ENCODE measurements at places on chromosomes 16 and 17.
A peak's percentile ranks its signal among the peaks of the same experiment; 100 is the strongest.

DNA sequence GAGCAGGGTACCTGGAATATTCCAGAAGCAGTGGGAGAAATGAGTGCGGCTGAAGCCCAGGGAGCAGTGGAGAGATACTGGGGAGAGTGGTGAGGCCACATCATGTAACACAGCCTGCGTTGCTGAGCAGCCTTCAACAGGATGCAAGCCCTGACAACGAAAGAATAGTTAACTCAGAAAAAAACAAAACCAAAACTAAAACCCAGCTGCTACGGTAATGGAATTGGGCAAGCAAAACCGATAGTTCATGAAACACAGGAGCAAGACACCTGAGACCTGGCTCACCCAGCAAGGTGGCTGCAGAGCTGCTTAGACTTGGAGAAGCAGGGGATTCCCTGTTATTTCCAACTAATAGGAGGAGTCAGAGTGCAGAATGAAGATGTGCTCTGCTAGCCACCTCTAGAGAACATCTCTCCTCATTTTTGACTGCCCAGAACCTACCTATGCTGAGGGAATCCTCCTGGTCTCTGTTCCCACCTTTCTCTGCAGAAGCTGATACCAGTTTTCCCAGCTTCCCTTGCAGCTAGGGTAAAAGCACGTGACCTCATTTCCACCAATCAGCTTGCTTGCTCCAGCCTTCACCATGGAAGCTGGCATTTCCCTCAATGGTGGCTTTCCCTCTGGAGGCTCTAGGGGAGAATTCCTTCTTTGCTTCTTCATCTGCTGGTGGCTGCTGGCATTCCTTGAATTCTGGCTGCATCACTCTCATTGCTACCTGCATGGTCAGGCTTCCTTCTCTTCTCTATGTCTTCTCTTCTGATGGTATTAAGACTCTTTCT lies 59.4 kb upstream of the XYLT1 start:
- peak; percentile 45 for DNase-seq
- H3K4me1 ChIP-seq: peaks cover 35% of the 10 kb centered on the region
- peak overlapping the region; percentile 82 for H3K4me3 ChIP-seq
- peaks cover 2% of the 10 kb centered on the region for H3K27me3 ChIP-seq
- no peaks in the 10 kb centered on the region for H3K36me3 ChIP-seq

DNA sequence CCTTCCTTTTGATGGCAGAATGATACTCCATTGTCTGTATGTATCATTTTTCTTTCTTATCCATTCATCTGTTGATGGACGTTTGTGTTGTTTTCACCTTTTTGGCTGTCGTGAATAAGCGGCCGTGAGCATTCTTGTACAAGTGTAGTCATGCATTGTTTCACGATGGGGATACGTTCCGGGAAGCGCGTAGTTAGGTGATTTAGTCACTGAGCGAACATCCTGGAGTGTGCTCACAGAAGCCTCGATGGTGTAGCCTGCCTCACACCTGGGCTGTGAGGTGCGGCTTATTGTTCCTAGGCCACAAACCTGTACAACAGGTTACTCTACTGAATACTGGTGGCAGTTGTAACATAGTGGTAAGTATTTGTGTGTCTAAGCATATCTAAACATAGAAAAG lies 136.5 kb downstream of the CMIP start:
- DNase-seq: no peak
- H3K27me3 ChIP-seq: no peaks in the 10 kb centered on the region
- H3K27ac ChIP-seq: no peak overlapping the region
- H3K4me1 ChIP-seq: peaks cover 11% of the 10 kb centered on the region

DNA sequence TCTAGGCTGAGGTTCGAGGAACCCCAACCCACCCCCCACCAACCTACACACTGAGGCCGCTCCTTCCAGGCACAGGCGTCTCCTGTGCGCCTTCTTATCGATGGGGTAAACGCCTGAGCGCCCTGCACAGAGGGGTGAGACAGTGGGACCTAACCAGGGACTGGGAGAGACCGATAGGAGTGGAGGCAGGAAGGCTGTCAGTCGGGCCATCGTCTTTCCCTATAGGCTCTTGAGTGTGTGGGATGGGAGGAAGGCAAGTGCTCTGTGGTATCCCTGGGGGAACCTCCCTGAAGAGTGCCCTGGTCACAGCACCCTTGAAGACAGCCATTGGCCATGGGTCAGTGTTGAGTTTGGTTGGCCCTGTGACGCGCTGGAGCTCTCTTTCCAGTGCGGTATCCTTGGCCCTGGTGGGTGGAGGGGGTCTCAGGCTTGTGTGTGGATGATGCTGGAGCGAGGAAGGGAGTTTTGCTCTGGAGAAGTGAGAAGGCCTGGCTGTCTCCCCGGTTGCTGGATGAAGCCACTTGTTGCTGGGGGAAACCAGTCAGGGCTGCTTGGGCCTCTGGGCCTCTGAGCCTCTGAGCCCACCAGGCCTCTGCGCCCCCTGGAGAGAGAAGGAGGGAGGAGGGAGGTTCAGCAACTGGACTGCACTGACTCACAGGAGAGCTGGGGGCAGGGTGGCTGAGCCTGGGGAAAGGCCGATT lies 1.7 kb downstream of the GPRC5C start:
- DNase-seq: no peak
- H3K36me3 ChIP-seq: peaks cover 2% of the 10 kb centered on the region
- H3K4me1 ChIP-seq: peaks cover 6% of the 10 kb centered on the region

GRCh38 chr16:19307587-19308241 lies 22.2 kb downstream of the CLEC19A start:
- no peak for DNase-seq
- no peak overlapping the region for H3K27ac ChIP-seq
- no peaks in the 10 kb centered on the region for H3K4me1 ChIP-seq
- H3K4me3 ChIP-seq: no peak overlapping the region

DNA sequence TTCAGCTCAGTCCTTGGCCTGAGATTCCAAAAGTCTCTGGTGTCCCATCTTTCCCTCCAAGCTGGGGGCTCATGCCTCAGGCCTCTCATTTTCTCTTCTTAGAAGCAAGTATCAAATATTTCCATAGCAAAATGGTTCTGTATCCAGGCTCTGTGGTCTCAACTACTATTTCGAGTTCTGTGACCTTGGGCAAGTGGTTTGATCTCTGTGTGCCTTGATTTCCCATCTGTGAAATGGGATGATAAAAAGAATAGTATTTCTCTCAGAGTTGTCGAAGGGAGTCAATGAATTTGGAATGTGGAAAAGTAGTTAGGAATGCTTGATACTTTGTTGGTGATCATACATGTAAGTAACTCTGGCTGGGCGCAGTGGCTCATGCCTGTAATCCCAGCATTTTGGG lies 6.4 kb downstream of the SYT17 start:
- no peak overlapping the region for H3K4me3 ChIP-seq
- no peak overlapping the region for H3K27ac ChIP-seq
- H3K4me1 ChIP-seq: peaks cover 10% of the 10 kb centered on the region
- H3K36me3 ChIP-seq: no peaks in the 10 kb centered on the region
- H3K27me3 ChIP-seq: peaks cover 3% of the 10 kb centered on the region

DNA sequence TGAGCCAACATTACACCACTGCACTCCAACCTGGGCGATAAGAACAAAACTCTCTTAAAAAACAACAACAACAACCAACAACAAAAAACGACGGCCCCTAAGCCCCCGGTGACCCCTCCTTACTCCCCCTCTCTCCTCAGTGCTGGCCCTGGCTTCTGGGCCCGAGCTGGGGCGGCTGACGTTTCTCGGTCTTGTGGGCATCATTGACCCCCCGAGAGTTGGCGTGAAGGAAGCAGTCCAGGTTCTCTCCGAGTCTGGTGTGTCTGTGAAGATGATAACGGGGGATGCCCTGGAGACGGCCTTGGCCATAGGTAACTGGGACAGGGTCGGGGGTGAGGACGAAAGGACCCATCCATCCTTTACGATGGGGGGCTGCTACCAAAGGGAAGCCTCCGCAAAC lies 52.7 kb downstream of the MEAK7 start:
- no peak overlapping the region for H3K4me3 ChIP-seq
- H3K36me3 ChIP-seq: peaks cover 3% of the 10 kb centered on the region
- peaks cover 12% of the 10 kb centered on the region for H3K27me3 ChIP-seq
- no peak for DNase-seq
- H3K4me1 ChIP-seq: no peaks in the 10 kb centered on the region
- H3K27ac ChIP-seq: no peak overlapping the region

DNA sequence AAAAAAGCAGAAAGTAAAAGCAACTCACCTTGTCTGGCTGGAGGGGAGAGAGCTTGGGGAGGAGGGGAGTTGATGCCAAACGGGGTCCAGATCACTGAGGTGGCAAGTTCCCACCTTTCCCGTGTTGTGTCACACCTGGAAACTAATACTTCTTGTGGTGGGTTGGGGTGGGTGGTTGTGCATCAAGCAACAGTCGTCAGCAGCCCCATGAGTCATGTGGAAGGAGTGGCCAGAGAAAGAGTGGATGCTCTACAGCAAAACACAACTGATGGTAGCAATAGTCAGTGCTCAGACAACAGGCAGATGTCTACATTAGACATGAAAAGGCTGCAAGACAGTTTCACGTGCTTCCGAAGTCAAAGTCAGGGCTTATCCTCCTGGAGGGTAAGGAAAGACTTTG lies 35.4 kb downstream of the ARSG start:
- H3K27me3 ChIP-seq: no peaks in the 10 kb centered on the region
- H3K4me1 ChIP-seq: no peaks in the 10 kb centered on the region
- no peak for DNase-seq
- H3K27ac ChIP-seq: no peak overlapping the region
- no peak overlapping the region for H3K4me3 ChIP-seq

DNA sequence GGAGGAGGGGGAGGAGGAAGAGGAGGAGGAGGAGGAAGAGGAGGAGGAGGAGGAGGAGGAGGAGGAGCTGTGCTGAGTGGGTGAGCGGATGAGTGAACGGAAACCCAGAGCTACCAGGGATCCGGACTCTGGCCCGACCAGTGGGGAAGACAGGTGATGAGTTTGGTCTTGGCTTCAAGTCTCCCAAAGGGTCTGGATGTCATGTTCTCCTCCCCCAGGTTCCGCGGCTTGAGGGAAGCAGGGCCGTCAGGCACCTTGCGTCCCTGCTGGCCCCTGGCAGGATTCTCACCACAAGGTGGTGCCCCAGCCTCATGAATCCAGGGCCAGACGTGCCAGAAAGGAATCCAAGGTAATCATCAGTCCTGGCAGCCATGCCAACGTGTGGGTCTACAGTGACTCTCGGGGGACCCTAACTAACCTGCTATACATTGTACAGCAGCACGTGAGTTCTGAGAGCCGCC lies 13.5 kb upstream of the ABAT start:
- DNase-seq: peak; percentile 65
- no peaks in the 10 kb centered on the region for H3K27me3 ChIP-seq
- H3K36me3 ChIP-seq: peaks cover 3% of the 10 kb centered on the region
- H3K27ac ChIP-seq: no peak overlapping the region

DNA sequence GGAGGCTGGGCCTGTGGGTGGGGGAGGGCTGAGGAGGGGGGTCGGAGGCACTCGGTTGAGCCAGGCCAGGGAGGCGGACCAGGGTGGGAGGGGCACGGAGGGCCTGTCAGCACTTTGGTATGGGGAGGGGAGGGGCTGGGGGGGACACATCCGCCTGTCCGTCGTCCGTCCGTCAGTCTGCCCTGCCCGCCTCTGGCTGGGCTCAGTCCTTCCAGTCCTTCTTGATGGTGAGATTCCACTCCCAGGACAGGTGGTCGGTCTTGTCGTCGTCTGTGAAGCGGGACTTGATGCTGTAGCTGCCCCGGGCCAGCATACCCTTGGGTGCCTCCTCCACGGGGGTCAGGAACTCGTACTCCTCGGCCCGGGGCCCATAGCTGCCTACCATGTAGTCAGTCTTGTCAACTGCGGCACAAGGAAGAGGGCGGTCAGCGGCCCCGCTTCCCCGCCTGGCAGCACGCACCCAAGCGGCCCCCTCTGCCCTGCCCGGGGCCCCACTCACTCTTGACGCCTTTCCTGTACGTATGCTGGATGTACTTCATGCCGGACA lies 2.4 kb downstream of the ARHGDIA start:
- H3K27ac ChIP-seq: peak overlapping the region; percentile 91
- H3K36me3 ChIP-seq: peaks cover 7% of the 10 kb centered on the region
- H3K4me1 ChIP-seq: peaks cover 29% of the 10 kb centered on the region
- no peak overlapping the region for H3K4me3 ChIP-seq

- H3K36me3 ChIP-seq: no peaks in the 10 kb centered on the region
- no peak for DNase-seq
- H3K27ac ChIP-seq: no peak within 1 kb of the TSS
Measured at GRCh38 chr16:31471875-31472708, at the start of gene TGFB1I1. TGFB1I1 (plus strand) TSS chr16:31472152; CDS start chr16:31472189, 37 bp downstream.

Measured in memory B cell (primary cell).